Neural crest cell (in vitro differentiated cells): ENCODE measurements at places on chromosomes 7 and 10.

DNA sequence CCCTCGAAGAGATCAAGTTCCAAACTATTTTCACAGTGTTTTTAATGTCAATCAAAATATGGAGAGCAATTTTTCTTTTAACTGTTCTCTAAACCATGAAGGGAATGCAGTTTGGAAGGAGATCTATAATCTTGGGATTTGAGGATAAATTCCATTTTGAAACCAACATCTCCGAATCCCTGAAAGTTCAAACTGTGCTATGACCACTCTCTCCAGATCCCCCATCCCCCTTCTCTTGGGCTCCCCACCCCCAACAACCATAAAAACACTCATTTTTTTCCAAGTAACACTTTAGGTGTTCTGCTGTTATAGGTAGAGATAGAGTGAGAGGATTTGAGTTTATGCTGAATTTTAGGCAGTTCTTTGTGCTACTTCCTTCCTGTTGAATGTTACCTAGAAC lies 1.7 kb downstream of the CALD1 start:
- no peak for DNase-seq

GRCh38 chr7:6480323-6480660 lies 32.5 kb upstream of the DAGLB start:
- no peak for DNase-seq

GRCh38 chr10:117743509-117743908 lies 201.0 kb downstream of the EMX2 start:
- DNase-seq, result no peak

DNA sequence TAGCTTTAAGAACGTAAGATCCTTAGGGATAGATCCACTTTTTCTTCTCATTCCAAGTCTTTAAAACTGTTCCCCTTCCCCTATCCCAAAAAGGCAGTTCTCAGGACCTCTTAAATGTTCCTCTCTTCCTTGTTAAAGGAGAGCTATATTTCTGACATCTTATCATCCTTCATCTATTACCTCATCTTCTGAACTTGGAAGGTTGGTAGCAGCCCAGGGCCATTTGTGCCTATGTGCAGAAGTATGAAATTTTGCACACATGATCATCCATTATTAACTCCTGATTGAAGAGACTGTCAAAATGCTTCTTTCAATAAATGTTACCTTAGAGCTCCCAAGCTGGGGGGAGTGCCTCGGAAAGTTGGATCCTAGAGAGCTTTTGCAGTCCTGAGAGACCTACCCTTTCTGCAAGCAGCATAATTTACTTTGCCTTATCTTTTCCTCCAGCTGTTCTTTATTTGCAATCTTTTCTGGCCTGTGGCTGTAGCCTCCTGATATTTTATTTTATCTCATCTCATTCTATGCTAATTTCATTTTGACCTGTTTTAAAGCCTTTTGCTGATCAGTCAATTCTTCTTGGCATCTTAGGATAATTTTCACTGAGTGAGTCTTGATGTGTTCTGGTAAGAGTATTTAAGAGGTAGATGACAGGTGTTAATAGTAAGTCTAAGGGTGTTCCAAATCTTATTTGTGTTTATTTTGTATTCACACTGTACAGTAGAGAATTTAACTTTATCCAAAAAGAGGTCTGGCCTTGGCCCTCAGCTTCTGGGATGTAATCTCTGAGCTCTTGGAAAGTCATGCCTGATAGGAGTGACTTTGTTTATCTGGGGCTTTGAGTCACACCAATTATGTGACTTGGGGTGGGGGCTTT lies 135.0 kb upstream of the PDLIM1 start:
- DNase-seq, result no peak

DNA sequence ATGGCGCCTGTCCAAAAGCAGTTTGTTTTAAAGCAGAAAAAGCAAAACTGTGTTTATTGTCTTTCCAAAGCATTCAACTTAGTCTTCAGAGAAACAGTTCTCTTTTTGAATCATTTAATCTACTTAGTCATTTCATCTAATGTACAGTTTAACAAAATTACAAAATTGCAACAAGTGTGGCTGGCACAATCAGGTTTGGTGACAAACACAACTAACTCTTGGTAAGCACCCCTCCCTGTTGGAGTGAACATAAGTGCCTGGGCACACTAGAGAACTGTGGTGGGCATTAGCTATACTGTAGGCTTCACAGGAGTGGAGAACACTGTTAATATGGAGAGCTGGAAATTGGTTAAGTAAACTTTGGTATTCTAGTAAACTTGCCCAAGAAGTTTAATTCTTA lies 6.9 kb downstream of the CREM start:
- no peak for DNase-seq

DNA sequence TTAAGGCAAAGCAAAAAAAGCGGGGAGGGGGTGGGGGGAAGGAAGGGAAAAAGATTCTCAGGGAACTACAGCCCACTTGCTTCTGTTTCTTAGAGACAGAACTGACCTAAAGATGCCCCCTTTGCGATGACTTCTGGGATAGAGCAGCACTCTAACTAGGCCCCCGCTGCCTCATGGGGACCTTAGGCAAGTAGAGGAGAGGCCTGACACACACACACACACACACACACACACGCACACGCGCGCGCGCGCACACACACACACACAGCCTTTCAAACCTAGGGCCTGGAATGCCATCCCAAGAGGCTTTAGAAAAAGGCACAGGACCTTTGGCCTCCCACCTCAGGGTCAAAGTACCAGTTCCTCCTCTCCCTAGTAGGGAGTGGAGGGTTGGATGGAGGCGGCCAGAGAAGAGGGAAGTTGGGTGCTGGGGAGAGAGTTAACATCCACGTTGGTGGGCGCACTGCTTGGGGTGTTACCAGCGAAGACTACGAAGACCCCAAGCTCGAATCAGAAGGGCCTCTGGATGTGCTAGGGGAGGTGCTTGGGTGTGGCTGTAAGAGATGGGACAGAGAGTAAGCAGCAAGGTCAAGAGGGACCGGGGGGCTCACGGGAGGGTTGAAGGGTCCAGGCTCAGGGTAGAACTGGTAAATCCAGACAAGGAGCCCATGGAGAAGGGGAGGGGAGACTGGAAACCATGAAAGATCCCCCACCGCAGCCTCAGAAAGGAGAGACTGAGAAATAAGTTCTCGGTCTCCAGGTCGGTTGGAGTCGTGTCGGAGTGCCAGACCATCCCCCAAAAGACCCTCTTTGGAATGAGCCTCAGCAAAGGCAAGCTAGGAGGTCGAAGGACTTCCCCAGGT lies 1.2 kb upstream of the COL1A2 start:
- DNase-seq, result peak; percentile 40

DNA sequence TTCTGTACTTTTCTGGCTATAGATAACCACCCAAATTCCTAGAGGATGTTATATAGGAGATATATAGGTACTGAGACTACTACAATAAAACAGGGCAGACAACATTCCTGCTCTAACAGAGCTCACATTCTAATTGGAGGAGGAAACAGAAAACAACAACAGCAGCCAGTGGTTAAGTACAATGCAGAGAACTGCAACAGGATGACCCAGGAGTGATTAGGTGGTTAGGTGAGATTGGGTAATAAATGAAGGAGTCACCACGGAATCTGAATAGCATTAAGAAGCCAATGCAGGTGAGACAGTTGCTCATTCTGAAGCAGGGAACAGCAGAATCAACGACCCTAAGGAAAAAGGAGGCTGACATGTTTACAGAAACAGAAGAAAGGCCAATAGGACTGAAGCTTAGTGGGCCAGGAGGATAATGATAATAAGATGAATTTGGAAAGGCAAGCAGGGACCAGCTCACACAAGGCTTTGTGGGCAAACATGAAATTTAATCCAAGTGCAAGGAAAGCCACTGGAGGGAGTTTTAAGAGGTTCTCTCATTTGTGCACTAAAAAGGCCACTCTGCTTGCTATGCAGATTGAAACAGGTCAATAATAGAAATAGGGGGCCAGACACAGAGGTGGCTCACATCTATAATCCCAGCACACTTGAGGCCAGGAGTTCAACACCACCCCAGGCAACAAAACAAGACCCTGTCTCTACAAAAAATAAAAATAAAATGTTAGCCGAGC lies 16.9 kb upstream of the REEP3 start:
- no peak for DNase-seq

GRCh38 chr7:138608275-138608674 lies 92.9 kb downstream of the SVOPL start:
- no peak for DNase-seq

- DNase-seq, result no peak
These were observed 95.5 kb upstream of the SMNDC1 start for GRCh38 chr10:110399965-110400933.

DNA sequence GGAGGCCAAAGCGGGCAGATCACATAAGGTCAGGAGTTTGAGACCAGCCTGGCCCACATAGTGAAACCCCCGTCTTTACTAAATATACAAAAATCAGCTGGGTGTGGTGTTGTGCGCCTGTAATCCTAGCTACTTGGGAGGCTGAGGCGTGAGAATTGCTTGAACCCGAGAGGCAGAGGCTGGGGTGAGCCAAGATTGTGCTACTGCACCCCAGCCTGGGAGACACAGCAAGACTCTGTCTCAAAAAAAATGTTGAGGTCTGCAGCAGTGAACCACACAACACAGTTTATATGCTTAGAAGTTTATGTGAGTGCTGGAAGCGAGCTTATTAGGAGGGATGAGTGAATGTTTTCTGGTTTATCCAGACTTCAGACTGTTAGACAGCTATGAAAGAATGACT lies 10.4 kb downstream of the LHPP start:
- DNase-seq, result no peak

DNA sequence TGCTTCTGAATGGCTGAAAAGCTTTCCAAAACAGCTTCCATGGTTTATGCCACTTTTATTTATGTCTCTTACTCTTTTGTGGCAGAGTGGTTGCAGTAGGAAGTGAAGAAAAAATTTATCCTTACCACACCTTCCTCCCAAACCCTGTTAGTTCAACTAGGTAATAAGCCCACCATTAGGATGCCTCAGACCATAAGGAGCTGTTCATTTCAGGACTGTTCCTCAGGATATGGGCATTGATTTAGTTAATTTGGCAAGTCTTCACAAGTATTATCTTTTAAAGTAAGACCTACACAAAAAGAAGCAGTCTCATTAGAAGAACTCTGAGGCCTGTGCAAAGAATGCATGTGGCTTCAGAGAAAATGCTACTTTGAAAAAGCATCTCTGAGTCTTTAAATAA lies 82.9 kb upstream of the PDLIM1 start:
- DNase-seq, result no peak

- DNase-seq, result no peak
These were observed 420.5 kb upstream of the CNTNAP2 start for GRCh38 chr7:145696071-145696470.

- no peak for DNase-seq
These were observed 7.4 kb upstream of the TSPAN33 start for GRCh38 chr7:129136887-129137642.

DNA sequence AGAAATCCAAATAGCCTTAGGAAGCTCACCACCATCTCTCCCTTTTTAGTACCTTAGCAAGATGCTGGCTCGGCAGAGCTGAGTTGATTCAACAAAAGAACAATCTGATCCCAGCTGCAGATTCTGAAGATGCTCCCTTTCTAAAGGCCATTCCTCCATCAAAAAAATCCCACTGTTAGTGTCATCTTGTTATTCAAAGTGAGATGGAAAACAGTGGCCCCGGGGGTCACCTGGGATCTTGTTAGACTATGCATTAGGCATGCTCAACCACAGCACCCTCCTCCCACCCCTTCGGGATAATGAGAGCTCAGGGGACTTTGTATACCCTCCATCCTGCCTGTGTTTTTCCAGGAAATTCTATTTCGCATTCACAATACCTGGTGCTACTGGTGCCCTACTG lies 2.4 kb downstream of the NCAPG2 start:
- DNase-seq, result no peak

DNA sequence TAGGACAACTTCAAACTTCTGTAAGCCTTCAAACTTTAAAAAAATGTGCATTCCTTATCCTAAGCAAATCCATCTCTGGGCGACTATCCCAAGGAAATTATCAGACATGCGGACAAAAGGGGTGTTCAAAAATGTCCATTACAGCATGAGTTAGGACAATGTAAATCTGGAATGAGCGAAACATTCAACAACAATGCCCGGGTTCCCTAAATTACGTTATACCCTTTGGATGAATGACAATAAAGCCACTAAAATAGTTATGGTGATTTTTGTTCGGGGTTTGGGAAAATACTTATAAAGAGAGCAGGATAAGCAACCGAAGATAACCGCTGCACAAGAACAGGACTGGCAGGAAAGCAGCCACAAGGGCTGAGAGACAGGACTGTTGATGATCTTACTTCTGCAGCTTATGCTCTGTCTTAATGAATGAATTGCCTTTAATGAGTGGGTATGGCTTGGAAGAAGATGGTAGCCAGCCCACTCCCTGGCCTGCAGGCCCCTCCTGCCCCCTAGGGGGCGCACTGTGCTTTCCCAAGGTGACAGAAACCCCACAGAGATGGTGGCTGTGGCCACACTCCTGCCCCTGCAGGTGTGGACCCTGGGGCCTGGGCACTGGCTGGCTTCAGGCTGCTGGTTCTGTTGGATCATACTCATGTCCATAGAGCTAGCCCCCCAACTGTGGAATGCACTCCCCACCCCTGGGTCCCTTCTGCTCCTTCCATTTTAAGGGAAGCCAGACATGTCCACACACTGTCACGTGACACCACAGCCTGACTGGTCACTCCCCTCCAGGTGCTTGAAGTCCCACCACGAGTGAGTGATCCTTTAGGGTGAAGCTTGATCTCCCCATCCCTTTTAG lies 45.0 kb downstream of the ZCCHC24 start:
- DNase-seq, result peak; percentile 55

DNA sequence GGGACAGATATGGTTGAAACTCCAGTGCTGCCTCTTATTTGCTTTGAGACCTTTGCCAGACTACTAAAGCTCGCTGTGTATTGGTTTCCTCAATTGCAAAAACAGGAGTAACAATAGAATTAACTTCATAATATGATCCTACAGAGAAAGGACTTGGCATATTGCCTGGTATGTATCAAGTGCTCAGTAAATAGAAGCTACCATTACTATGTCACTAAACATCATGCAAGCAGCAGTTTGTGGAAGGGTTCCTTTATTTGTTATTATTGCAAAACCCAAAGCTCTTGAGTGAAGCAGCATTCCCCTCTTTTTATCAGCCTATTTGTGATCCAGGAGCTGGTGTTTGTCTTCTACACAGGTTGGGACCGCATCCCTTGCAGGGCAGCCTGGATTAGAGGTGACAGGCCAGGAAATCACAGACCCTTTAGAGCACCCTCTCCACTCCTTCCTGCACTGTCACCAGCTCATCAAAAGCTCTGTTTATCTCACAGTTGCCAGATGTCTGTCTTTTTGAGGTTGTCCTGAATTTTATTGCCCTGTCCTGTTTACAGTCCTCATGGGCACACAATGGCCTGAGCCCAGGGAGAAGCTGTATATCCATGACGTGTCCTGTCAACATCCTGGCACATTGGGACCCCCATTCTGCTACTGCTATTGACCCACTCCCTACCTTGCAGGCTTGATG lies 121.5 kb downstream of the SNX10 start:
- DNase-seq, result no peak

GRCh38 chr7:45700556-45700955 lies 126.4 kb downstream of the ADCY1 start:
- no peak for DNase-seq

- no peak for DNase-seq
These were observed 27.8 kb downstream of the CAV1 start for GRCh38 chr7:116552602-116553001.

- no peak for DNase-seq
These were observed 7.5 kb upstream of the DNAJC1 start for GRCh38 chr10:22010973-22011408.

- DNase-seq, result peak; percentile 85
These were observed at the start of gene GRK5 for GRCh38 chr10:119207366-119207666. Gene GRK5, plus strand, starts transcription at chr10:119207571. Its CDS starts 347 bp downstream, at chr10:119207918.
